ENCODE measurements at places on chromosomes 2 and 18.

DNA sequence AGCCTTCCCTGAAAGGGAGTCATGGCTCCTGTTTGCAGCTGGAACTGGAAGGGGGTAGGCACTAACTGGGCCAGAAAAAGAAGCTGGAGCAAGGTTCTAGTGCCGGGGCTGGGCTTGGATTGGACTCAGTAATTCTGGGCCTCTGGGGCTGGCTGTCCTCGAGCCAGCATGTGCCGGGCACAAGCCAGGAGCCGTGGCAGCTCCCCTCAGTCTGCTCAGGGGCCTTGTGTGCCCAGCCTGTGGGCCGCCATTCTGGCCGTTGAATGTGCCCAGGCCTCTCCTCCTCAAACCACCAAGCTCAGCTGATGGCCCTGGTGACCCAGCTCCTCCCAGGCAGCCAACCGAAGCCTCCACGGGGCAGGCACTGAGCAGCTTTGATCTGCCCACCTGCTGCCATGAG lies 119.6 kb downstream of the KLHL29 start:
- DNase-seq: no peak

DNA sequence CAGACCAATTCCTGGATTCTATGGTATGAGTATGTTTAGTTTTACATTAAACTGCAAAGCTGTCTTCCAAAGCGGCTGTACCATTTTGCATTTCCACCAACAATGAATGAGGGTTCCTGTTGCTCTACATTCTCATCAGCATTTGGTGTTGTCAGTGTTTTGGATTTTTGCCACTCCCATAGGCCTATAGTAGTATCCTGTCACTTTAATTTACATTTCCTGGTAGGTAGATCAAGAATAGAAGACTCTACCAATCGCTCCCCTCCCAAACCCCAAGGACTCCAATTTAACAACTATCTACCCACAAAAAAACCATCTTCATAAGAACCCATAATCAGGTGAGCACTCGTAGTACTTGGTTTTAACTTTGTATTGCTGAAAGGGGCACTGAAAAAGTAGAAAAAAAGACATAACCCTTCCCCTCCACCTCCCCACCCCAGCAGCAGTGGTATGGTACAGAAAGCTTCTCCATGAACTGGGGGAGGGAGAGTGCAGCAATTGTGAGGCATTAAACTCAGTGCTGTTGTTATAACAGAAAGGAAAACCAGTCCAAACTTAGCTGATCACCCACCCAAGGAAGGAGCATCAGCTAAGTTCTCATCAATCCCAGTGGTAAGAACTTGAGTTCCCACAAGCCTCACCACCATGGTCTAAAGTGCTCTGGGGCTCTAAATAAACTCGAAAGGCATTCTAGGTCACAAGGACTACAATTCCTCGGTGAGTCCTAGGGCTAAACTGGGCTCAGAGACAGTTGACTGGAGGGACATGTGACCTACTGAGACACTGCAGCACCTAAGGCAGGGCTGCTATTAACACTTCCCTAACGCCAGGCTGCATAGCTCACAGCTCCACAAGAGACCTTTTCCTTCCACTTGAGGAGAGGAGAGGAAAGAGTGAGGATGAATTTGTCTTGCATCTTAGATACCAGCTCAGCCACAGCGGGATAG lies 35.5 kb upstream of the CYTIP start:
- DNase-seq: no peak

GRCh38 chr2:111219285-111219684 lies 98.6 kb downstream of the BCL2L11 start:
- DNase-seq: no peak

GRCh38 chr2:148110184-148110583 lies 89.3 kb downstream of the MBD5 start:
- no peak for DNase-seq

- DNase-seq: no peak
Observed at GRCh38 chr2:231250146-231250545, 51.7 kb downstream of the ARMC9 start.

- DNase-seq: no peak
Observed at GRCh38 chr2:21356086-21356856, 232.5 kb downstream of the TDRD15 start.

DNA sequence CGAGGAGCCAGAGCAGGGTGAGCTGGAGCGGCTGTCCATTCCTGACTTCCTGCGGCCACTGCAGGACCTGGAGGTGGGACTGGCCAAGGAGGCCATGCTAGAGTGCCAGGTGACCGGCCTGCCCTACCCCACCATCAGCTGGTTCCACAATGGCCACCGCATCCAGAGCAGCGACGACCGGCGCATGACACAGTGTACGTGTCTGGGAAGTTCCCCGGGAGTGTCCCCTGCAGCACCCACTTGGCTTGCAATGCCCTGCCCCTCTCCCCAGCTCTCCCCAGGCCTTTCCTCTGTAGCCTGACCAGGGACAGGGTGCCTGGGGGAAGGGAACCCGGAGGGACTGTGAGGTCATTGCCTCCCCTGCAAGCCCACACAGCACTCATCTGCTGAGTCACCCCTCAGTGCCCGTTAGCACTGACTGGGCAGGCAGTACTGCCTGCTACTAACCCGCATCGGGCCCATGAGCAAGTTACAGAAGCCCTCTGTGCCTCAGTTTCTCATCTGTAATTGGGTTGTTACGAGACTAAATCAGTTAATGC lies 29.4 kb upstream of the GMPPA start:
- no peak for DNase-seq

- DNase-seq: no peak
Observed at GRCh38 chr18:59735269-59735860, 38.1 kb upstream of the CCBE1 start.

DNA sequence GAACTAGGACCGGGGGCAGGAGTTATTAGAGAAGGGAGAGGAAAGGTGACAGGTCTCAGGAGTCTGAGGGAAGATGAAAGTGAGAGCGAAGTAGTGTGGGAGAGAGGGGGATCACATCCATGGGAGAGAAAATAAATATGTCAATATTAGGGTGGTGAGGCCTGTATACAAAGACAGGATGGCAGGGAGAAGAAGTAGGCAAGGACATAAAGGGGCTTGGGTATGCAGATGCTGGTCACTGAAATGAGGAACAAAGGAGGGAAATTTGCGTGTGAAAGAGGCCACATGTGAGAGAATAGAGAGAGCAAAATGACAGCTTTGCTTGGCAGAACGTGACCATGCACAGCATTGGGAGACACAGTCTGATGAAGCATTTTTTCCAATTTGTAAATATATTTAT lies 13.6 kb downstream of the METAP1D start:
- DNase-seq: no peak

- no peak for DNase-seq
Observed at GRCh38 chr2:30421604-30422443, 25.2 kb upstream of the LCLAT1 start.

DNA sequence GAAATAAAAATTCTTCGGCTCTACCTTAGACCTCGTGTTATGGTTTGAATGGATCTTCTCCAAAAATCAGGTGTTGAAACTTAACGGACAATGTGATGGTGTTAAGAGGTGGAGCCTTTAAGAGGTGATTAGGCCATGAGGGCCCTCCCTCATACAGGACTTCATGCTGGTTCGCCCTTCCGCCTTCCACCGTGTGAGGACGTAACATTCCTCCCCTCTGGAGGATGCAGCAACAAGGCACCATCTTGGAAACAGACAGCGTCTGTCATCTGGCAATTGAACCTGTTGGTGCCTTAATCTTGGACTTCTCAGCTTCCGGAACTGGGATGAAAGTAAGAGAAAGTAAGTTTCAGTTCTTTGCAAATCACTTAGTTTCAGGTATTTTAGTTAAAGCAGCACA lies 126.3 kb upstream of the SPRED2 start:
- no peak for DNase-seq

GRCh38 chr2:175478096-175478768 lies 296.7 kb upstream of the ATP5MC3 start:
- no peak for DNase-seq

DNA sequence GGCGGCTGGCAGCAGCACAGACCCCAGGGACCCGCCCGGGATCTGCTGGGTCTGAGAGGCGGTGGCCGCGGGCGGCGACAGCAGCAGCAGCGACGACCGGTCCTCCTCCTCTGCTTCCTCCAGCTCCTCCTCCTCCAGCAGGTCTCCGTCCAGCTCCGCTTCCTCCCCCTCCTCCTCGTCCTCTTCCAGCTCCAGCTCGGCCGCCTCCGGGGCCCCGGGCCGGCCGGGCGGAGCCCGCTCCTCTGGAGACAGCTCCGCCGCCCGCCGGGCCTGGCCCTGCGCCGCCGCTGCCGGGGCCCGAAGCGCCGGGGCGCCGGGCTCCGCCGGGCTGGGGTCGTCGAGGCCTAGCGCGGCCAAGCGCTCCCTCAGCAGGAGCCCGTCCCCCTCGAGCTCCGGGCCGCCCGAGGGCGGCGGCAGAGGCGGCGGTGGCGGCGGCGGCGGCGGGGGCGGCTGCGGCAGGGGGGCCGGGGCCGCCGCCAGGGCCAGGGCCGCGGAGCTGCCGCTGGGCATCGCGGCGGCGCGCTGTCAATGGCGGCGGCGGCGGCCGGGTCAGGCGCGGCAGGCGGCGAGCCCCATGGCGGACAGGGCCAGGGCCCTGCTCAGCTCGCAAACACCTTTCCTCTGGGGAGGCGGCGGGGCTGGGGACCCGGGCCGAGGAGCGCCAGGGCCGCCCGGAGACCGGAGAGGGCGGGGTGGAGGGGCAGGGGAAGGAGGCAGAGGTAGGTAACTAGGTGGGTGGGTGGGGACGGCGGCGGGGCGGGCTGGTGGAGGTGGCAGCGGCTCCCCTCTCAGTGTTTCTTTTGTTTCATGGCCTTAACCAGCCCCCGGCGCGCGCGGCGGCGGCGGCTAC lies 445 bp downstream of the MEX3C start:
- DNase-seq: peak; percentile 27

- DNase-seq: no peak
Observed at GRCh38 chr18:44245019-44245418, 435.7 kb upstream of the SETBP1 start.

- no peak for DNase-seq
Observed at GRCh38 chr18:40902436-40902835, 1052.6 kb upstream of the PIK3C3 start.
